ENCODE measurements at places on chromosomes 12 and 14.

DNA sequence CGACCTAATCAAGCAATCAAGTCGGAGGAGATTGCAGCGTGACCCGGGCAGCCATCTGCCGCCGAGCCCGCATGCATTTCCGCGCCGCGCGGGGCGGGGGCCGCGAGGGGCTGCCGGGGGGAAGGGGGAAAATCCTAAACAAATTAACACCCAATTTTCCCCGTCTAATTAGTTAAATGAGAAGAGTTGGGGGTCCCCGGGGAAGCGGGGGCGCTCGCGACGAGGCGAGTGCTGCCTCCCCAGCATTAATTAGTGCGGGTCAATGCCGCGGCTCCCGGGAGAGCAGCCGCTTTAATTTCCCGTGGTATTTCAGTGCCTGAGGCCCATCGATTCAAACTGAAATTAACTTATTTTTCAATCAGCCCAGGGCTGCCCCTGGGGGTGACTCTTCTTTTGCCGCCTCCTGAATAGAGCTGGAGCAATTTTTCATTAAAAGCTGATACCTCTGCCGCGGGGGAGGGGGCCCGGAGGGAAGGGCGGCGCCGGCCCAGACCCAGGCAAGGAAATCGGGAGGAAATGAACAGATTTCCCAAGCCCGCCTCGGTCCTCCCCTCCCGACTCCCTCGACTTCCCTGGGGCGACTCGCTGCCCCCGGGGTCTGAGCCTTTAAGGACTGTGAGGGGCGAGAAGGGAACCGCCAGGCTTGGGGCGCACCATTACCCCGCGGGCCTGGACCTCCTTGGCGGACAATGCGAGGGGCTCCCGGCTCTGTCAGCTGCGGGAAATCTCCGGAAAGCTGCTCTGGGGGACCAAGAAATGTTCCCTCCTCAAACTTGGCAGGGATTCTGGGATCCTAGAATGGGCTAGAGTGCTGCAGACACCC is 18.9 kb downstream of the VSX2 start:
- DNase-seq = no peak

- DNase-seq = no peak
Observed at GRCh38 chr14:92903359-92903758, 19.6 kb upstream of the CHGA start.

DNA sequence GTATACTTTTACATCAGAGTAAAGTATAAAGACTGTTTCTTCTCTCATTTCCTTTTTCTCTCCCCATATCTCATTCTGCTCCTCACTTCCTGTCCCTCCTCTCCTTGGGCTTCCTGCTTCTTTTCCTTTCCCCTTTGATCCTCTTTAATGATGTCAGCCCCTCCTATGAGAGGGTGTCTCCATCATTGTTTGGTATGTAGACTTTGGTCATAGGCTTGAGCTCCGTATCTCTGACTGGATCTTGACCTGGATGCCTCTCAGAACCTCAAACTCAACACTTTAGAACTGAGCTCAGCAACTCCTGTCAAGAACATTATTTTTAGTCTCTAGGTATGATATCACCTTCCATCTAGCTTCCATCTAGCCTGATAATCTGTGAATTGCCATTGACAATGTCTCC is 50.3 kb downstream of the AKAP6 start:
- no peak for DNase-seq

DNA sequence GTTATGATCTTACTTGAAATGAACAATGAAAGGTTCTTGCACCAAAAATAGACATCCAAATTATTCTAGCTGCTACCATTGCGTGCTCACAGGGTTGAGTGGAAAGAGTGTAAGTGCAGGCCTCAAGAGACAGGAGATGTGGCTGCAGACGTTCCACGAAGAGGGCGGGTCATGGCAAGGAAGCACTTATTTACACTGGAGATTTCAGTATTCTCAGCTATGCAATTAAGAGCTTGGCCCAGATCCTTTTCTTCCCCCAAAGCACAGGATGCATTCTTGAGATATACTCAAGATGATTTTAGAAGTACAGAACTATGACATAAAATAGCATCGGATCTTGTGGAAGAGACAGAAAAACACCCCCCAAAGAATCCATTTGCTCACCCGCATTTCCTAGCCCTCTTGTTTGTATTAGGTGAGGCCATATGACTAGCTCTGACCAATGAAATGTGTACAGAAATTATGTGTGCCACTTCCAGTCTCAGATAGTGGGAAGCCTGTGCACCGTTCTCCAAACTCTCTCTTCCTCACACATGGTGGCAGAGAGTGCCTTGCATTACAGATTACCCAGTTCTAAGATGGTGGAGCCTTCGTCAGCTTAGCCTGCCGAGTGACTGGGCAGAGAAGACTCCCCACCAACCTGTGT is 261.4 kb downstream of the TTC8 start:
- no peak for DNase-seq

DNA sequence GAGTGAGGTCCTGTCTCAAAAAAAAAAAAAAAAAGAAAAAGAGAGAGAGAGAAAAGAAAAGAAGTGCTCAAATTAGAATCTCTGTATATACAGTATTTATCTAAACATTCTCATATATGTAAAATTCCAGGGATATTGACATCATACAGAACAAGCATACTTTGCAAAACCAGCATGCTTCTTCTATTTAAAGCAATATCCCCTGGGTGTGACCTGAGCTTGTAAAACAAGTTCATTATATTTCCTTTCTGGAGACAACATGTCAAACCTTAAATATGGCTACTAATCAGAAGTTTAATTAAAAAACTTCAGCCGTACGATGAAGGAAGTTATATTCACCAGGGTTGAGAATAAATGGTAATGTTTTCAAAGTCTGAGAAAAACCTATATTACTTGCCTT is 175.8 kb upstream of the HMGA2 start:
- no peak for DNase-seq

DNA sequence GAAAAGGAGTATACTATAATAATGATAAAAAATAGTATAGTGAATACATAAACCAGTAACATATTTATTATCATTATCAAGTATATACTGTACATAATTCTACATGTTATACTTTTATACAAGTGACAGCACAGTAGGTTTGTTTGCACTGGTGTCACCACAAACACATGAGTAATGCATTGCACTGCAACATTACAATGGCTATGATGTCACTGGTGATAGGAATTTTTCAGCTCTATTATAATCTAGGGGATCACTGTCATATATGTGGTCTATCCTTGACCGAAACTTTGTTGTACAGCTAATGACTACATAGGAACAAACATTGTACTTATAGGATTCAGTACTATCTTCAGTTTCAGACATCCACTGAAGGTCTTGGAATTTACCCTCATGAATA is 165.8 kb upstream of the SYT1 start:
- no peak for DNase-seq

DNA sequence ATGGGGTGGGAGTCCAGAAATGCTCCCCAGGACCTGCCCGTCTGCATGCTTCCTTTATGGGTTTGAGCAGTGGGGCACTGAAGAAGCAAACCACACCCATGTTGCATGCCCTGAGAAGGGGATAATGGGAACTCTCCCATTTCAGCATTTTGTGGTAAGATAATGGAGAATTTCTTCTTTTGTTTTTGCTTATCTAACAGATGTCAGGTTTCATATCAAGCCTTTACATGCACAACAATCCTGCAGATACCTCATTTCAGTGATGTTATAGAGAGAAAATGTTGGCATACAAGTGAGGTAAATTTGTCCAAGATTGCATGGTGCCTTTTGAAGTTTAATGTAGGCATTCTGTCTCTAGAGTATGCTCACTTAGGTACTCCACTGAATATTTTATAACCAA is 177.0 kb downstream of the ALX1 start:
- DNase-seq = no peak

- DNase-seq = no peak
Observed at GRCh38 chr12:47868552-47869031, 36.2 kb downstream of the VDR start.

- no peak for DNase-seq
Observed at GRCh38 chr12:117388951-117389446, 27.6 kb upstream of the NOS1 start.

GRCh38 chr12:50042693-50043092 is 14.7 kb upstream of the ASIC1 start:
- DNase-seq = no peak

DNA sequence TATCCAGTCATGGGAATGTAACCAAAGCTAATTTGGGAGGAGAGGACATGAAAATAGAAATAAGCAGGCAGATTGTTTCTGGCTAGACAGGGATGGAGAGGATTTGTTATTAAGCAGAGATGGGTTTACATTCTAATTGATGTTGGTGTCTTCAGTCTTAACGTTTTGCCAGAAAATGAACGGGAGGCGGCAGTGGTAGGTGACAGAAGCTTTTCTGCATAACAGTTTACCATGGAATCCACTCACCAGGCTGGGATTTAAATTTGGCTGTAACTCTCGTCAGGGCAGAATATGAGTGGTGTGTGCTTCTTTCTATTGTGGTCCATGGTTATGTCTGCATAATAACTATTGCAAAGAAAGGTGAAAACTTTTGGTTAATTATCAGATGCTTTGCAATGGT is 50.2 kb upstream of the OTX2 start:
- no peak for DNase-seq

GRCh38 chr12:1834186-1834925 is 14.0 kb downstream of the LRTM2 start:
- DNase-seq = no peak

DNA sequence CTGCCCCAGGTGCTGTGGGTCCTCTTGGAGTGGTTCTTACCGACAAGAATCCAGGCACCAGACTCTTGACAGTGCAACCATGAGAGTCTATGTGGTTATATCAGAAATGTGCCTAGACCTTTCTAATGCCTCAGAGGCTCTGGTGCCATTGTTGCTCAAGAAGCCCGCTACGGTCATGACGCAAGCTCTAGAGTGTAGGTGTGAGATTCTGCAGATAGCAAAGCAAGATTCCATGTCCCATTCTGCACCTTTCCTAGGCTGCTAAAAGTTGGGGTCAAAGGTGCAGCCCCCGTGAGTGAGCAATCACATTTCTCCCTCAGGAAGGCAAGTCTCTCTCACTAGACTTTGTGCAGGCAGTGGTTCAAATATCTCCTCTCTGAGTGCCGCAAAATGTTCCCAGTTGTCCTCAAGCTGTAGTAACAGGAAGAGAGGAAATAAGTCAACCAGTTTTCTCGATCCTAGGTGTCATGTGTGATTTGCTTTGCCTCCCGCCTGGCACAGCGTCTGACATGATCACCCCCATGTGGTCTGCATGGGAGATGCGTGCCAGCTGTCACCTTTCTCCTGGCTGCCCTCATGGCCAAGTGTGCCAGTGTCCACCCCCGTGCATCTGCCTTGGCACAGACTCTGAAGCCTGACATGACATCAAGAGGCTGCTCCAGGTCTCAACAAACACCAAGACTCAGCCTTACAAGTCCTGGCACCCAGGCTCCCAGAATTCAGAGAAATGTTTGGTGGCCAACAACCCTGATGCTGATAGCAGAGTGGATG is 122.5 kb upstream of the COCH start:
- DNase-seq = no peak

DNA sequence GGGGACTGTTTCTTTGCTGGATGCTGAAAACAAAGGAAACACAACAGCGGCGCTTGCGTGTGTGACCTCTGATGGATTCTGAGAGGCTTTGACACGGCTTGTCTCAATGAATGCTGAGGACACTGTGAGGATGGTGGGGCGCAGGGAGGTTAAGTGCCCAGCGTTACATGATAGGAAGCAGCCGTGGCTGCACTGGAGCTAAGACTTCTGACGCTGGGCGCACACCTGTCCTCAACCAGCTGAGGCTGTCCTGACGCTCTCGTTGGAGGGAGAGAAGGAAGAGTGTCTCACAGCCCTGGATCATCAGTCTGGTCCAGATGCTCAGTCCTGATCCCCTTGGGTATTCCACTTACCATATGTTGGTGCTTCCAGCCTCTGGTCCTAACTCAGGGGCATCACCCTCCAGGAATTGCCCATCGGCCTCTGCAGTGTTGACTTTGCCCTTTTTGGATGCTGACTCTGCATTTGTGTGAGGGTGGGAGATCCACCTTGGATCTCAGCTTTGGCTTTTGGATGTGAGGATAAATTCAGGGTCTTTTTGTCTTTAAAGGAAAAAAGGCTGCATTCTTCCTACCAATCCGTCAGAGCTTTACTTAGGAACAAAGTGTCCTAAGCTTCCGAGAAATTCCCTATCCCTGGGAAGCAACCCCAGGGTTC is 125.2 kb downstream of the ZNF664 start:
- no peak for DNase-seq

GRCh38 chr12:19003141-19003540 is 126.4 kb upstream of the PLEKHA5 start:
- no peak for DNase-seq

- no peak for DNase-seq
Observed at GRCh38 chr14:106024983-106025604, 498.7 kb downstream of the TMEM121 start.

DNA sequence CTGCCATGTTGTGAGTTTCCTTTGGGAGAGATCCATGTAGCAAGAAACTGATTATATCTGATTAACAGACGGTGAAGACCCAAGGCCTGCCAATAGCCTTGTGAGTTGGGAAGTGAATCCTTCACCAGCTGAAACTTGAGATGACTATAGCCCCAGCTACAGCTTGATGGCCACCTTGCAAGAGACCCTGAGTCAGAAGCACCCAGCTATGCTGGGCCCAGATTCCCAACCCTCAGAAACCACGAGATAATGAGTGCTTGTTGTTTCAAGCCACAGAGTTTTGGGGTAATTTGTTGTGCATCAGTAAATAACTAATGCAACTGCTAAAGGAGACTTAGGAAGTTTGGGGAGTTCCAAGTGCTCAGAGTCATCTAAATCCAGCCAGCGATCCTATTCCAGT is 80.3 kb downstream of the AVPR1A start:
- no peak for DNase-seq

GRCh38 chr12:7853557-7853956 is 19.2 kb downstream of the SLC2A14 start:
- DNase-seq = no peak

DNA sequence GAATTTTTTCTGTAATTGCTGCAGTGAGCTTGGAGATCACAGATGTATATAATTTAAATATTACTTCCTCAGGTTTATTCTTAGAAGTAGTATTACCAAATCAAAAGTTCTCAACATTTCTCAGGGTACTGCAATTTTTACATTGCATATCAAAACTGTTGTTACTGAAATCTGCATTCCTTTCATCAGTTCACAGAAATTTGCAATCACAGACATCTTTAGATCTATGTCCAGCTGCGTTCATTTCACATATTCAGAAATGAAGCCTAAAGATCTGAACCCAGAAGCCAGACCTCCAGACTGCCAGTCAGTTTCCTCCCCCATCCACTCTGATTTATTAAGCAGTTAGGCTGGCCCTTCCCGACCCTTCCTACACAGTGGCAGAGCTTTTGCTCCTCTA is 18.2 kb upstream of the IFT81 start:
- DNase-seq = no peak

- no peak for DNase-seq
Observed at GRCh38 chr14:75769047-75769685, 108.1 kb downstream of the TTLL5 start.
